NCI-H2081 treated with DMSO at 0.1 percent for 48 hours (cell line): ENCODE measurements at places on chromosomes 5 and 9.

GRCh38 chr9:1034271-1034670 is 15.9 kb upstream of the DMRT2 start:
- no peak for DNase-seq

- DNase-seq: no peak
Observed at GRCh38 chr5:51604324-51604723, 221.1 kb downstream of the ISL1 start.

GRCh38 chr5:10778179-10778910 is 17.3 kb upstream of the DAP start:
- no peak for DNase-seq

DNA sequence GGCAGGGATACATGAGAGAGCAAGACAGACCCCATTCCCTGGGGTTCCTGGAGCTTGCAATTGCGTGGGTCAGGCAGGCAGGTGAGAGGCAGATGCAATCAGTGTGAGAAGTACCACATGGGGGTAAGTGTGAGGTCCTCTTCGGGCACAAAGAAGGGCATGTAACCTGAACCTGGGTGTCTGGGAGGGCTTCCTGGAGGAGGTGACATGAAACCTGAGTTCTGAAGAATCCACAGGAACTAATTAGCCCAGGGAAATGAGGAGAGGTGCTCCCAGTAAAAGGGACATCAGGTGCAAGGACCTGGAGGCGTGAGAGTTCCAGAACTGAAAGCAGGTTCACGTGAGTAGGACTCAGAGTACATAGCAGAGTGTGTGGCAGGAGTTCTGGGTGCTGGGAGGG is 2.5 kb downstream of the AMBP start:
- no peak for DNase-seq

- DNase-seq: no peak
Observed at GRCh38 chr5:134371834-134372340, 518 bp downstream of the UBE2B start.

DNA sequence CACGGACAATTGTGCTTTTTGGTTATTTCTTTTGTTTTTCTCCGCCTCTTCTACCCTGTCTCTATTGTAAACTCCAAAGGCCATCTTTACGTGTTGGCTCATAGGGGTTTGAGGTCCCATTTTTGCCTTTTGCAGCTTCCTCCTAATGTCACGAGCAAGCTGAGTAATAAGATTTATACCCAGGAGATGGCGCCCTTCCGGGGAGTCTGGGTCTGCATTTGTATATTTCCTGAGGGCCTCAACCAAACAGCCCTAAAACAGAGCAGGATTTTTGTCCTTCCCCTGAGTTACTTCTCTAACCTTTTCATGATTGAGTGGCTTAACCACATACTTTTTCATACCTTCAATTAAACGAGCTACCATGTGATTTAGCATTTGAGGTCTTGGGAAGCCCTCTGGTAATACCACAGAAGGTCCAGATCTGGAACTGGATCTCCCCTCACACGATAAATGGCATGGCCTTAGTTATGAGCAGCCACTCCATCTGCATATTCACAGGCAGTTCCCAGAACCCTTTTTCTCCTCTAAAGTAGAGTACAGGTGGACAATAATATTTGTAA is 11.2 kb upstream of the CFAP95 start:
- DNase-seq: no peak

DNA sequence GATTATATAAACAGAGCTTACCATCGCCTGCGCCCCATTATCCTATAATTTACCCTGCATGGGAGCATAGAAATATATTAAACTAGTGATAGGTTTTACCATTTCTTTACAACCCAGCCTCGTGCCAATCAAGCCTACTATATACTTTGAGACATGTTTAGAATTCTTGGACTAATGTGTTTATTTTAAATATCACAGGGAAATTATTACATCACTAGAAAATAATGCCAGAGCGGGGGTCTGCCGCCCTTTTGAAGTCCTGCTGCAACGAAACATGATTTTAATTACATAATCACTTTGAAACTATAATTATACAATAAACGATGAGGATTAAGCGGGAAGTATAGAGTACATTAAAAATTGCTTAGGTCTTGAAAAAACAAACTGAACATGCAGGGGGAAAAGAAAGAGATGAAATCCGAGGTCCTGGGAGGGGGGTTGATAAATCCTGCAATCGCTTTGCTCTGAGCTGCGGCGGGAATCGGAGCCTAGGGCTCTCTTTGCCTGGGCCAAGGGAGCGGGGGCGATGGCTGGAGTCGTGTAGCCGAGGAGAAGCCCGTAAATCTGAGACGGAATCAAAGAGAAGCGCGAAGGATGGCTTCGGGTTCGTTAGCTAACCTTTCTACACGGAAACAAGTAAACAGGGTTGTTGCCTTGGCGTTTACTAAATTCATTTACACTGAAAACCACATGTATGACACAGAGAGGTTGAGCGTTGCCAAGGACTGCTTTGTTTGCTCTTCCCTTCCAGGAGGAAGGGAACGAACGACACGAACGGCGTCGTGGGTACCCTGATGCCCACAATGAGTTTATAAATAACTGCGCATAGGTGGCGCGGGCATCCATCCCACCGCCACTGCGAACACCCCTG is 127.6 kb downstream of the TMEM174 start:
- no peak for DNase-seq

DNA sequence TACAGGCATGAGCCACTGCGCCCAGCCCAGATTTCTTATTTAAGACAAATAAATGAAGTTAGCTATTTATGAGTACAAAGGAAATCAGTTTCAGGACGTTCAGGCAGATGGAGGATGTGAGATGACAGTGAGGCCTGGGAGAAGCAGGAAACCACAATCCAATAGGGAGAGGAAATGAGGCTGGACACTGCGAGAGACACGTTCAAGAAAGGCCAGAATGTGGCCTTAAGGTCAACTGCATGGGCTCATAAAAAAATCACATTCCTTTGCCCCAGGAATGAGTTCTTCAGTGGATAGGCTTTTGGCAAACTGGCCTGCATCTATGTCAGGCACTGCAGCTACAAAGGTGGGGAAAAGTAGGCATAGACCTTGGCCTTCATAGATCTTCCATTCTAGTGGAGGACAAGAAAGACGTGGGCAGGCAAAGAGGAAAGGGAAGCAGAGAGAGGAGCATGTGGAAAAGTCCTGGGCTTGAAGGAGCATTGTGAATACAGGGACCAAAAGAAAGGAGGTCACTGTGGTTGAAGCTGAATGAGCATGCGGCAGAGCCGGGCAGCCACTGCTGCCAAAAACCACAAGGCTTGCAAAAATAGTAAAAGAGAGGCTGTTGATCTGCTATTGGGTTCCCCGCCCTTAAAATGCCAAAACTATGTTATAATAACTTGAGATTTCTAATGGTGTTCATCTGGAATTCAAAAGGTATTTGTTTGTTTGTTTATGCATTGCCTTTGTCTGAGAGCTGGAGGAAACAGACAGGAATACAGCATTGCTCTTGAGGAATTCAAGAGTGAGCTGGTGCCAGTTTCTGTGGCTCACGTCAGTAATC is 133.0 kb downstream of the GNA14 start:
- no peak for DNase-seq

DNA sequence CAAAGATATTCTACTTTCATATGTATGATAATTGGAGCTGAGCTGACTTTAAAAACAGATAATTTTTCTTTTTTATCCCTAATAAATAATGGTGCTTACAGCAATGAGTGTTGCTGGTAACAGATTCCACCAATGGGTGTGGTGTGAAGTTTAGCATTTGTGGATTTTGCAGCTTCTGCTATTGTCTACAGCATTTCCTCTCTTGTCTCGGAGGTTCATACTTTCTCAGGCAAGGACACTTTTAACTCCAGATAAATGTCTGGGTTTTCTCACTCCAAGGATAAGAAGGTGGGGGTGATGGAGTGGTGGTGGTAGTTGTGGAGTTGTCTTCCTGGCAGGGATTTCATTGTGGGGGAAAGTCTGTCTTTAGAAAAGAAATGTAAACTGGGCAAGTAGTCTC is 120.0 kb upstream of the CDKN2B start:
- DNase-seq: no peak

DNA sequence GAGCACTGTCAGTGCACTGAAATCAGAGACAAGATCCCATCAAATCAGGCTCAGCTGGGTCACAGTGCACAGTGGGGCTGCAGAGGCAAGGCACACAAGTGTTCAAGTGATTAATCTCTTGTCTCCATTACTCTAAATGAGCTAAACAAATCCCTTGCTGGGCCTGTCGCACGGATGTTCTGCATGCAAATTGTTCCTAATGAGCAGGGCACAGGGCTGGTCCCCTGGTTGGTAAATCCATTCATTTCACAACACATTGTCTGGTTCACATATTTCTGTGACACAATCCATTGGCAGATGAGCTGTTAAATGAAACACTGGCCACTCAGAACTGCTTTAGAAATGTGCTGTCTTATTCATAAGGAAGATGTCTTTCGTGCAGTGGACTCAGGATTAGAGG is 167.9 kb upstream of the BRINP1 start:
- DNase-seq: no peak

DNA sequence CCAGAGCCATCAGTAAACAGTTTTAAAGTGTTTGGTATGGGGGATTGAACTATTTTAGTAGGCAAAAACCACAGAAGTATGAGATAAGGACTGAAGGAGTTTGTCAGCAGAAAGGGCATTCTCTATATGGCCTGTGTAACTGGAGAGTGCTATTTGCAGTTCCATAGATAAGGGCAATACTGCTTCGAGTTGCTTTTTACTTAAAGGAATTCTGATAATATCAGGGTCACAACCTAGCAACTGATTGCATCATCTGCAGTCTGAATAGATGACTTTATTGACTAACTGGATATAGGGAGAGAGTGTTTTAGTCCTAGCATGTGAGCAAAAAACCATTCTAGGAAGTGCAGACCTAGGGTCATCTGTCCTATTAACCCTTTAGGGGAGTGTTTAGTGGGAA is 645.2 kb upstream of the PTPRD start:
- no peak for DNase-seq

DNA sequence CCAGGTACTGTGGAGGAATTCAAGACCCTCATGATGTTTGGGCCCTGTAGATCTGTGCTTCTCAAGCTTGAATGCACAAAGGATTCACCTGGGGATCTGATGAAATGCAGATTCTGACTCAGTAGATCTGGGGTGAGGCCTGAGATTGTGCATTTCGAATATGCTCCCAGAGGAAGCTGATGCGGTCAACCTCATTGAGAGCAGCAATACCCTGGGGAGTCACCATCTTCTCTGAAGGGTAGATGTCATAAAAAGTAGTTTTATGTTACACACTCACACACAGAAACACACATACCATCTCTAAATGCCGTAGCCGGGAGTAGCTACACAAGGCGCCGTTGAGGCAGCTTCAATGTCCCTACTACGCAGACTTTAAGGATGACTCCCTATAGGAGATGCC is 55.8 kb upstream of the CPEB4 start:
- no peak for DNase-seq

DNA sequence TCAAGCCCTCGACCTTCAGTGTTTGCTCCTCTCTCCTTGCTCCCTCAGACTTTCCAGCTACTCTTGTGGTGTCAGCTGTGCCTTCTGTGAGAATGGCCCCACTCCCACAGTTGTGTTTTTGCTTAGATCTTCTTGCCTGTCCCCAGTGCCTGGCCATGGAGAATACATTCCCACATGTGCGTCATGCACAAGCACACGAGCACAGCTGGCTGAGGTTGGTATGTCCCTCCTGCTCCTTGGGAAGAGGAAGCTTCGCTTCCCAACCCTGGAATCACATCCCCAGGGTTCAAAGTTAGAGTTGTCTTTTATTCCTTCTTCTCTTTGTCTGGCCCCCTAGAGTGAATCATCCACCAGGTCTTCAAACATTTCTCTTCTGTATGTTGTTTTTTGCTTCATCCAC is 518.6 kb downstream of the CCDC171 start:
- DNase-seq: no peak

- peak; percentile 53 for DNase-seq
Observed at GRCh38 chr9:127943731-127944144, 6.1 kb upstream of the DPM2 start.

DNA sequence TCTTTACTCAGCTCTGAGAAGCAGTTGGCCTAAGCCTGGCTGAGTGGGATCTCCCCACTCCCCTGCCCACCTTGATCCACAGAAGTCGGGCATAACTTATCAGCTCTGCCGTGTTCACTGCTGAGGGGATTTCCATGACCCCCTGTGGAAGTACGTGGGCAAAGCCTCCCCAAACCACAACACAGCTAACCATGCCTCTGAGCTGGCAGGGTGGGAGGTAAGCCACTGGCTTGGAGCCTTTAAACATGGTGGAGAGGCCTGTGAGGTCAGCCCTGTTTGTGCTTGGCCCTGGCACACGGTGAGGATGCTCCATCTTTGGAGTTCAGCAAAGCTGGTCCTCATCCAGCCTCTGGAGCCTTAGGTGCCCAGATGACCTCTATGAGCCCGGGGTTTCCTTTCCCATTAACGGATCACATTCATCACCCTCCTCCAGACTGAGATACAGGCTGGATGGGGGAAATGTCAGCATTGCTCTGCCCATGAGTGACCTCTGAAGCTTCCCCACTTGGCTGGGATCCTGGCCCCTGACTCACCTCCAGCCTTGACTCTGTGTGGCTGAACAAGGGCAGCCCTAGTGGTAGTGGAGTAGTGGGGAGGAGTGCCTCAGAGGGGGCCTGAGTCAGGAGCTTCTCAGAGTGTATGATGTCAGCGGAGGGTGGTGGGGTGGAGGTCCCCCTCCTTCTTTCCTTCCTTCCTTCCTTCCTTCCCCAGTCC is 6.2 kb downstream of the PDLIM4 start:
- no peak for DNase-seq

GRCh38 chr9:89975630-89976029 is 370.8 kb downstream of the GADD45G start:
- DNase-seq: no peak

- DNase-seq: no peak
Observed at GRCh38 chr5:177085985-177086653, 596 bp upstream of the FGFR4 start.

DNA sequence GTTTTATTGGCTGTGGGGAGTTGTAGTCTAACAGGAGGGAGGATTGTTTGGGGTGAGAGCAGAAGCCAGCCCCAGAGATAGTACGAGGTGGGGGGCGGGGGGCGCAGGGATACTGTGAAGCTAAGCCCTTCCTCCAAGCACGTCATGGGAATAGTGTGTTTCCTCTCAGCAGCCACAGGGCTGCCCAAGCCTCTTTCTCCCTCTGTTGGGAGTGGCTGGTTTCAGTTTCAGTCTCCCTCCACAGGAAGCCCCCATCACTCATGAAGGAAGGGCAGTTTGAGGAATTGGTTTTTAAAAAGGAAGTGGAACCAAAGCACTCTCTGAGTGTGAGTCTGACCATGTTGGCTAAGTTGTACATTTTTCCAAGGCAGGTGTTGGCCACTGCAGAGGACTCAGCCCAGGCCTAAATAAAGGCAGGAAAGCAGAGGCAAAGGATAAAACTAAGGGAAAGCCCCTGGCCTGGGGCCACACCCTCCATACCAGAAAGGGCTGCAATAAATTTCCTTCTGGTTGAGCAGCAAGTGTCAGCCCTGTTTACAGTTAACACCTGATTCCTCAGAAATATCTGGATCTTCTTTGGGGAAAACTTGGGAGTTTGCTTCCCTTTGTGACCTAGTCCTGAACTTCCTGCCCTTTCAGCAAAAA is 3.2 kb downstream of the RAB24 start:
- no peak for DNase-seq
